ENCODE measurements at places on chromosomes 7 and 10. TPM values are rescaled to one million over a fixed set of nuclear protein-coding genes. Genes with fewer than 3 reads are reported as not detected.

- DNase-seq: no peak
Observed at GRCh38 chr7:8211725-8212096, 50.3 kb downstream of the ICA1 start.

The VAX1 gene
- not detected for total RNA-seq

The MLXIPL gene
- not detected for total RNA-seq

- DNase-seq: no peak
Observed at GRCh38 chr10:43111101-43111500, 27.1 kb upstream of the CSGALNACT2 start.

The EPO gene
- not detected for total RNA-seq

The PYROXD2 gene
- 19.8 TPM for total RNA-seq

GRCh38 chr10:76786504-76787072 is 851.0 kb downstream of the KCNMA1 start:
- DNase-seq: no peak

DNA sequence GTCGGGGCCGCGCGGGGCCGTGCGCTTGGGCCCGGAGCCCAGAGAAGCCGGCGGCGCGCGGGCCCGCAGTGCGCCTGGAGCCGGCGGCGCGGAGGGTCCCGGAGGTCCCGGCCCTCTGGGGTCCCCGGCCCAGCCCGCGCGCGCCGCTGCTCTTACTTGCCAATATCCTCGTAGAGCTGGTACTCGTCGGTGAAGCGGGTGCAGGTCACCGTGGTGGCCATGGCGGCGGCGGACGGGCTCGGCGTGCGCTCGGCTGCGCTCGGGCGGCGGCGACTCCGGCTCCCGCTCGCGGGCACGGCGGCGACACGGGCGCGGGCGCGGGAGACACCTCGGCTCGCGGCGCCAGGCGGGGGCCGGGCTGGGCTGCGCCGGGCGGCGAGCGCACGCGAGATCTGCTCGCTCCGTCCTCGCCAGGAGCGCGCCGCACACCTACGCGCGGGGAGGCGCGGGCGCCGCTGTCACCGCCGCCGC is at the start of gene CAMK2B:
Gene CAMK2B (minus strand): TSS at position 394 of the 471 bp plus-strand sequence. CDS start 173 bp downstream, at position 221.
- peak; percentile 41 for DNase-seq

The AGK gene
- total RNA-seq: 24.3 TPM

GRCh38 chr7:42263971-42264370 is 27.0 kb upstream of the GLI3 start:
- DNase-seq: no peak

DNA sequence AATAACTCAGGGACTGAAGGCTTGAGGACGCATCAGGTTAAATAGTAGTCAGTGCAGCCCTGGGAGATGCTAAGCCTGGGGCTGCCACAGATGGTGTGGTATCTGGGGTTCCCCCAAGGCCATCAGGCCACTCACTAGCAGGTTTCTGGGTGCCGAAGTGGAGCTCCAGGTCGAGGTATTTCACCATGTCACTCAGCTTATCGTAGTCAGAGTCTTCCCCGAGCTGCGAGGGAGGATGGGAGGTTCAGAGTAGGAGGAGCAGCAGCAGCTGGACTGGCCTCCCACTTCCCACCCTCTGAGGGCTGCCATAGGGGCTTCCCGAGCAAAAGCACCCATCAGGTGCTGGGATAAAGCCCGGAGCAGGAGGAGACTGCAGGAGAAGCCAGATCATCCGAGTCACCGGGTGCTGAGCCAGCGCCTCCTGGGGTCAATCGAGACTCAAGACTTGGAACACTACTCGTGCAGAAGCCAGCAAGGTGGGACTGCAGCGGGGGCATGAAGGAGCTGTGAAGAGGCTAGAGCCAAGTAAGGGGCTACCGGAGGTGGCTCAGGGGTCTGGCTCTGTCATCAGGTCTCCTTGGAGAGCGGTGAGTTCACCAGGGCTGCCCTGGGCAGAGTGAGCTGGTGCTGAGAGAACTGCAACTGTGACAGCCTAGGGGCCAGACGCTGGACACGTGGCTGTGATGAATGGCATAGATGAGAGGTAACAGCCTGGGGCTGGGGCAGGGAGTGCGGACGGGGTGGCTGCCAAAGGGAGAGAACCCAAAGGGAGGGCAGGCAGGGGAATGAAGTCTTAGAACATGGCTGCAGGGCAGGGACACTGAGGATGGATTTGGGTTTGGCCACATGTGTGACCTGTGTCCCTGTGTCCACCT is 45.3 kb downstream of the GRID2IP start:
- no peak for DNase-seq

GRCh38 chr10:126599949-126600682 is 70.4 kb downstream of the C10orf90 start:
- no peak for DNase-seq

The PRKCQ gene
- 45.9 TPM for total RNA-seq

DNA sequence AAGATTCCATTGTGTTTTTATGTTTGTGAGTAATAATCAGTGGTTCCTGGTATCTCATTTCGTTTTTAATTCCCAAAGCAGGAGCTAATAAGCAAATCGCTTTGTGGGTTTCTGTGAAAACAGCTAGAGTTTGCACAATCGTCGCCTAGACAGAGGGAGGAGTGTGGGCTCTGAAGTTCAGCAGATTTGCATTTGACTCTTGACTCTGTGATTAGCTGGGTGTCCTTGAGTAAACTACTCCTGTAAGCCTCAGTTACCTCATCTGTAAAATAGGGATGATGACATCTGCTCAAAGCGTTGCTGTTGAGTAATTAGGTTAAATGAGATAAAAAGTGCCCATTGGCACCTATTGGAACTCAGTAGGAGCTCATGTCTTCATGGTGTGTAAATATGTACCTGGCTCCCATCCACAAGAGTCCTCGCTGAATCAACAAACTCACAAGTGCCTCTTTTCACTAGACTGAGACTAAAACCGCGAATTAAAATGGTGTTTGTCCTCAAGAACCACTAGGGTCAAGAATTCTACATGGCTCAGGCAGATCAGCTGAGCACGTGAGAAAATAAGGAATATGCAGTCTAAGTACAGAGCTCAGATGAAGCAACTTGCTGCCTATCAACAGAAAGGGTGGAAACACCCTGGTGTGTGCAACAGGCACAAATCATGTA is 385.8 kb upstream of the C7orf33 start:
- no peak for DNase-seq

The ATXN7L1 gene
- 18.5 TPM for total RNA-seq

DNA sequence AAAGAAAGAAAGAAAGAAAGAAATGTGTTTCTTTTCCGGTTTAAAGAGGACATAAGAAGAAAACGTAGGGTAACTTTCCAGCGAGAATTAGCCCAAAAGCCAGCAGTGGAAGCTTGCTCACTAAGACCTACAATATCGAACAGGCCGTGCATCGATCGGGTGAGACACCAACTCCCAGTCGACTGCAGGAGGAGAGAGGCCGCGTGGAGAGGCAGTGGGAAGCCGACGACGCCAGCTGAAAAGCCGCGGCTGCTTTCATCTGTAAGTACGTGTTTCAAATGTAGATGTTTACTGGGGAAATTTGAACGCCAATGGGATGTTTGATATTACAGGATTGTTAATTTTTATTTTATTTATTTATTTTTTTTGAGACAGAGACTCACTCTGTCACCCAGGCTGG is 28.6 kb upstream of the GIMAP8 start:
- no peak for DNase-seq

GRCh38 chr10:71382757-71383156 is 14.0 kb upstream of the CDH23 start:
- DNase-seq: no peak

DNA sequence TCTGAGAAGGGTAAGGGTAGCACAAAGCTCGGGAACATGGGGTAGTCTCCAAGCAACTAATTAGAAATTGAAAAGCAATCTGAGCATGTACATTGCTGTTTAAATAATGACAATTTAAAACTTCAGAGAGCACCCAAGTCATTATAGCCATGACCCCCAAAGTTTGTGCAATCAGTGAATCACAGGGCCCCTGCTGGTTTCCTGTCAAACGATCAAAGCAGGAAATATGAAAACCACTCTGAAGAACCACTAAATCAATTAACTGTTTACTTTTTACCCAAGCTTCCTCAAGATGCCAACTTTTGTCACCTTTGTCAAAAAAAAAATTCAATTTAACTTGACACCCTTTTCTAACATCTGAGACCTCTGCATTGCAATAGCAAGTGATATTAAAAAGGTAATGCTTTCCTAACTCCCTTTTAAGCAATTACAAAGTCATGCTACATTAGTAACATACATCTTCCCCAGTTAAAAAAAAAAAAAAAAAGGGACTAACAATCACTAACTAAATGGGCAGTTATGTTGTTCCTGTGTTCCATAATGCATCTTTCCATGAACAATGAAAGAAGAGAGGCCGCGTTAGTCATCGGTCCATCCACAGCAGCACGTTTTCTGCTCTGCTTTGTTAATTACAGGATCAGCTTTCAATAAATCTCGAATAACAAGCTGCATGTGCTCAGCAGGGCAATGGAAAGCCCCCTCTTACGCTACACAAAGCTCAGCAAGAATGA is 80.6 kb downstream of the ETV1 start:
- DNase-seq: no peak

DNA sequence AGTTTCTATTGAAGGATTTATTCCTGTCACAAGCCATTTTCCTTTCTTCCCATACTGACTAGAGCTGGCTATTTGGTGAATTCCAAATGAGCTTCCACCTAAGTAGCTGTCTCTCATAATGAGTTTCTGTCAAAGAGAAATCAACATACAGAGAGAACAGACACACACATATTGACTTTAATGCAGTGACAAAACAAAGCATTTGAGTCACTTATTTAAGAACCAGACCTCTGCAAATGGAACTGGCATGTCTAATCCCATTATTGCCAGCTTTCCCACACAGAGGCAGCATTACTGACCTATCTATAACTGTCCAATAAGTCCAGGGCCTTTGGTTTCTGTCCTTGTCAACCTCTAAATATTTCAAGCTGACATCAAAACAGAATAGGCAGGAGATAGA is 179.3 kb upstream of the CSTF2T start:
- no peak for DNase-seq

- DNase-seq: no peak
Observed at GRCh38 chr10:12459340-12459739, 110.0 kb downstream of the CAMK1D start.

DNA sequence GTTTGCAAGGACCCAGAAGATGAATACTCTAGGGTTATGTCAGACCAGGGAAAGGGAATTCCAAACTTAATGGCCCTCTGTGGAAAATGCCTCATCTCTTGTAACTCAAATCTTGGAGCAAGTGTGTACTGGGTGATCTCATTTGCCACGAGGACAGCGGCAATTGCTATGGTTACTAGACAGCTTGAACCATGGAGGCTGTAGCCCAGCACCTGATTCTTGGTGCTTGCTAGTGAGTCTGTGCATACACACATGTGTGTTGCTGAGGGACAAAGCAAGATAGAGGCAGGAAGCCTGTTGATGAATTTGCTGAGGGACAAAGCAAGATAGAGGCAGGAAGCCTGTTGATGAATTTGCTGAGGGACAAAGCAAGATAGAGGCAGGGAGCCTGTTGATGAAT is 58.6 kb upstream of the FEZF1 start:
- DNase-seq: no peak

The WEE2 gene
- total RNA-seq: 0.15 TPM

The HPSE2 gene
- total RNA-seq: not detected

DNA sequence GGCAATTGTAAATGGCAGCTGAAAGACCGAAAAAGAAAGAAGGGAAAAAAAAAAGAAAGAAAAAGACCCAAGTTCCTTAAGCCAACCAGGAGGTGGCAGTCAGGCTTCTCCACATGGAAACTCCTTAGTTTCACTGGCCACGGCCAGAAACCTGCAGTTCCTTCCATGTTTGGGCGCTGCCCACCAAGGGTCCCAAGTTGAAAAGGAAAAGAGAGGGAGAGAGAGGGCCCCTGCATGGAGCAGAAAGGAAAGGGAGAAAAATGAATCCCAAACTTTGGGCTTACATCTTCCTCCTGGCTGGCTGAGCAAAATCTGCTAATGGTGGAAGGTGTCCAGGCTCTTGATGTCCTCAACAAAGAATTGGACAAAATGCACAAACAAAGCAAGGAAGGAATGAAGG is 31.8 kb upstream of the ABCA13 start:
- no peak for DNase-seq

- no peak for DNase-seq
Observed at GRCh38 chr10:113264333-113265131, 288.3 kb upstream of the HABP2 start.

The NPTX2 gene
- not detected for total RNA-seq

The NUTM2D gene
- 4.0 TPM for total RNA-seq

The HMX2 gene
- not detected for total RNA-seq

DNA sequence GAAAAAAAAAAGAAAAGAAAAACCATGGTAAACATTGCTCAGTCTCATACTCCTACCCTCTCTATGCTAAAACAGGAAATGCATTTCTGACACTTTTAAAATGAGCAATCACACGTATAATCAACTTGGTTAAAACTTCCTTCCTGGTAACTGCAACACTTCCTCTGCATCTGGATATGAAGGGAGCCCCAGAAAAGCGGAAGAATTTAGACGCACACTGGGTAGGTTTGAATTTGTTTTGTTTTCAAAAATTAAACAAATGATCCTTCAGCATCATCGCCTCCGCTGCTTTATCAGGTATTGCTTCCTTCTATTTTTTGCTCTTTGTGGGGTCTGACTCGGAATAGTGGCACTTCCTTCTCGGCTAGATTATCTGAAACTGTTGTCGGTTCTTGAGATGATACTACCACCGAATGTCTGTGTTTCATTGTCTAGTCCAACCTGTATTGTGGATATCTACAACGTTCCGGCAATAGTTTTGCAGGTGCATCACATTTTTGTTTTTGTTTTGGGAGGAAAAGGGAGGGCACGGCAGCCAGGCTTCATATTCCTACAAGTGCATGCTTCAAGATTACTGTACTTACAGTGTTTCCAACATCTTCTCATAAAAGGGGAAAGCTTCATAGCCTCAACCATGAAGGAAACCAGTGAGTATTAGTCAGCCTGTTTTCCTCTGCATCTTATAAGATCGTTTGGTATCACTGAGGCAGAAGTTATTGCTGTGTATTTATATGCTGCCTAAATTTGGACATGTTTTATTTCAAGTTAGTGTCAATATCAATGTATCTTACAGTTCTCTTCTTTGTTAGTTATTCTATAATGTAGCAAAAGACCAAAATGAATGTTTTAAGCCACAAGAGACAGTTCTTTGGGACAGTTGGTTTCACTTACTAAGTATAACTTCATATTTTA is at the start of gene PIK3CG:
Gene PIK3CG (plus strand): TSS at position 153 of the 912 bp plus-strand sequence. CDS start 2,280 bp downstream, outside the sequence.
- DNase-seq: peak; percentile 77

- no peak for DNase-seq
Observed at GRCh38 chr10:98236862-98237261, 31.1 kb downstream of the LOXL4 start.

All from naive thymus-derived CD4-positive, alpha-beta T cell (primary cell).